ENCODE measurements at places on chromosomes 6 and 20.

- no peak for DNase-seq
Measured at GRCh38 chr6:3322366-3322890, 63.7 kb downstream of the PSMG4 start.

DNA sequence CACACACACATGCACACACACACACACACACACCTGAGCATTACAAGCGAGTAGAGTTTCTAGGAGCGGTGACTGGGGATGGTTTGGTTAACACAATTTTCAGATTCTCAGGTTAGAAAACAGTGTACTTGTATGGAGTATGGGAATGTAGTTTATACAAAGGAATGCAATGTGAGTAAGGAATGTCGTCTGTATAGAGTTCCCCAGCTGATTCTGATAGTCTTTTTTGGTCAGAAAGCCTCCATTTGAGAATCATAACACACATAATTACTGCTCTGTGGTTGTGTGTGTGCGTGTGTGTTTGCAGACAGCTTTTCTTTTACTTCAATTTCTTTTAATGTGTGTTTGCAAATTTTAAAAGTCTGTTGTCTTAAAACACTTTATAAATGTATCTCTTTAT lies 93.2 kb downstream of the MYO6 start:
- no peak for DNase-seq

- no peak for DNase-seq
Measured at GRCh38 chr6:19417713-19418112, 419.5 kb upstream of the ID4 start.

GRCh38 chr6:135088818-135089809 lies 34.5 kb upstream of the HBS1L start:
- peak; percentile 89 for DNase-seq

- DNase-seq = no peak
Measured at GRCh38 chr20:4601630-4602296, 119.9 kb upstream of the PRND start.

- DNase-seq = no peak
Measured at GRCh38 chr6:28408076-28408802, 8.7 kb upstream of the ZSCAN12 start.
